HS-27A (cell line): ENCODE measurements at places on chromosomes 5 and 9.

GRCh38 chr9:15416880-15417279 is 5.8 kb upstream of the SNAPC3 start:
- no peak for DNase-seq

DNA sequence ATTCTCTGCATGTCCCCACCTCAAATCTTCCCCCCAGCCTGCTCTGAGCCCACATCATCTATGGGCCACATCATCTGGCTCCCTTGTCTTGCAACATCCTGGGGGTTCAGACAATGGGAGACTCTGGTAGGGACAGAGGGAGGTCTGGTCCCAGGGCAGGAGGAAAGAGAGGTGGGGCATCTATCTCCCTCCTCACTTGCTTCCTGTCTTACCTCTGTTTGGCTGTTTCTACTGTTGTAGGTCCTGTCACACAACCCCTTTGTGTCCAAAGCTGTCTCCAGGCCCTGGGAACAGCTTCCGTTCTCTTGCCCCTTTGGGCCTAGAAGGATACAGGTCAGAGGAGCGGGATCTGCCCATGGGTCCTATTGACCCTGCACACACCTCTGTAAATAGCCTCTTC is 227.2 kb downstream of the NSG2 start:
- no peak for DNase-seq

GRCh38 chr9:38281196-38281595 is 111.3 kb upstream of the ALDH1B1 start:
- no peak for DNase-seq

GRCh38 chr9:93826905-93827544 is 128.1 kb downstream of the BARX1 start:
- DNase-seq = no peak

DNA sequence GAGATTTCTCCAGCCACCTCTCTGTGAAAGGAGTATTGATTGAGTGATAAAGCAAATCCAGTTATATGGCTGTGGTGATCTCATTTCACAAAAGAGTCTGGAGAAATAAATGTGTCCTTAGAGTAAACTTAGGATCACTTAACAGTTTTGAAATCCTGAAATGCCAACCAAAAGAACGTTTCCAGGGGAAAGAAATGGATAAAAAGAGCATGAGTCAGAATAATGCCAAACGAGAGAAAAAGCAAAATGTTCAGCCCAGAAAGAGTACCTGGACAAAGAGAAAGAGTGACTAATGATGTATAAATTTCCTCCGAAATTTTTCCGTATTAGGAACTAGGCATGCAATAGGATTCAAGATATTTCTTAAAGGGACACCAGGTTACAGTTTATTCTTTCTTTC is 463.1 kb upstream of the CDH10 start:
- DNase-seq = no peak

DNA sequence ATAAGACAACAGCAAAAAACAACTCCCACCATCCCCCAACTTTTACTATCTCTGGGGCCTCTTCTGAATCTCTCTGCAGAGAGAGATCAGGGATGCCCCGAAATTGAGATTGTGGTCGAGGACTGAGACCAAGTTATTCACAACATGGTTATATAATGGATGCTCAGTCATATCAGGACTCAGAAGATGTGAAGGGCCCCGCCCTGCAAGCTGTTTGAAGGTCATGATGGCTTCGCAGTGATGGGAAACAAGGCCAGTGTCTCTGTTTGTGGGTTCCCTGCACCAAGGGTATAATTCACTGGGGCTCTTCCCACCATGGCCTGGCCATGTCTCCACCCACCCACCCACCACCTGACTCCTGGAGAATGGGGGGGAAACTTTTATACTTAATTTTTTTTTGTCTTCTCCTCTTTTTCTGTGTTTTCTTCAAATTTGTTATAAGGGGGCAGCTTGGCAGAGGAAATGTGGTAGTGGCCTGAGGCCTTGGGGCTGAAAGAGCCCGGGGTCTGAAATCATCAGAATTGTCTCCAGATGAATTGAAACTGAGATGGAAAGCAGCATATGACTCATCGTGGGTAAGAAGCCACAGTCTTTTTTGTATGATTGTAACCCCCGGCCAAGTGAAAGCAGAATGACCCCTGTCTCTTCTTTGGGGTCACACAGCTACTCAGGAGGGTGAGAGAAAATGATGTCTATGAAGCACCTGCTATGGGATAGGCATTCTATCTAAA is 15.0 kb upstream of the TEX48 start:
- no peak for DNase-seq

GRCh38 chr9:35029852-35030251 is 40.3 kb downstream of the DNAJB5 start:
- no peak for DNase-seq

- DNase-seq = peak; percentile 51
These were observed 111.1 kb upstream of the EQTN start for GRCh38 chr9:27408001-27408400.

- peak; percentile 49 for DNase-seq
These were observed 96.5 kb upstream of the LMX1B start for GRCh38 chr9:126516936-126517832.

GRCh38 chr9:445033-445432 is 230.4 kb downstream of the DOCK8 start:
- no peak for DNase-seq

GRCh38 chr9:91697201-91697600 is 252.8 kb downstream of the ROR2 start:
- DNase-seq = no peak

GRCh38 chr5:141663506-141663905 is 12.3 kb upstream of the FCHSD1 start:
- DNase-seq = no peak

DNA sequence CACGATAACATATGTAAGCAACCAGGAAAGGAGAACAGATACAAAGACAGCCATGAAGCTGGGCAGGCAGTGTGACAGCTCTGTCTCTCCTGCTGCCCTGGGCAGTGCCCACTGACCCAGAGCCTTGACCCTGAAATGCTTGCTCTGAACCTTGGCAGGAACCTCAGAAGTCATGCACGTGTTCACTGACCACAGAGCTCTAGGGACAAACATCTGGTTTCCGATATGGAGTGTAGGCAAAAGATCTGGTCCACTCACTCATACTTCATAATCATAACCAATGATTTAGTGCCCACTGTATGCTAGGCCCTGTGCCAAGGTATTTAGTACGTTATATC is 102.6 kb downstream of the FSTL4 start:
- DNase-seq = no peak

DNA sequence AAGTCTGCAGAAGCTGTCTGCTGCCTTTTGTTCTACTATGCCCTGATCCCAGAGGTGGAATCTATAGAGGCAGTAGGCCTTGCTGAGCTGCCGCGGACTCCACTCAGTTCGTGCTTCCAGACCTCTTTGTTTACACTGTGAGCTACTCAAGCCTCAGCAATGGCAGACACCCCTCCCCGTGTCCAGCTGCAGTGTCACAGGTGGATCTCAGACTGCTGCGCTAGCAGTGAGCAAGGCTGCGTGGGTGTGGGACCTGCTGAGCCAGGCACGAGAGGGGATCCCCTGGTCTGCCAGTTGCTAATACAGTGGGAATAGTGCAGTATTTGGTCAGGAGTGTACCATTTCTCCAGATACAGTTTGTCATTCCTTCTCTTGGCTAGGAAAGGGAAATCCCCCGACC is 99.6 kb downstream of the SLCO4C1 start:
- no peak for DNase-seq

GRCh38 chr5:116032094-116032517 is at the start of gene ARL14EPL:
TSS of gene ARL14EPL (plus strand) at chr5:116032472. CDS start at chr5:116051466, 18,994 bp downstream.
- DNase-seq = peak; percentile 34

GRCh38 chr9:16720386-16720785 is 150.1 kb downstream of the BNC2 start:
- no peak for DNase-seq

DNA sequence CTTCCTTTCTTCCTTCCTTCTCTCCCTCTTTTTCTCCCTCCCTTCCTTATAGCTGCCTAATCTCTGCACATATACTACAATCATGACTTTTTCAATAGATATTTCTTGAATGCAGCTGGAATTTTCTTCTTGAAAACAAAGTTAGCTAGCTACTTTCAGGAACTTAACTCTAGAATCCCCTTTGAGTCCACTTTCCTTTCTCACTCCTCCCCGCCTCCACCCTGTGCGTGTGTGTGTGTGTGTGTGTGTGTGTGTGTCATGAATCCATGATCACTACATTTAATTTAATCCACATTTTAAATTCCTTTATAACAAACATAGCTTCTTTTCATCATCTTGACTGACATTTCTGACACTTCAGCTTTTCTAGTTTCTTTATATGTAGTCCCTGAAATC is 167.5 kb upstream of the KLF9 start:
- DNase-seq = no peak

DNA sequence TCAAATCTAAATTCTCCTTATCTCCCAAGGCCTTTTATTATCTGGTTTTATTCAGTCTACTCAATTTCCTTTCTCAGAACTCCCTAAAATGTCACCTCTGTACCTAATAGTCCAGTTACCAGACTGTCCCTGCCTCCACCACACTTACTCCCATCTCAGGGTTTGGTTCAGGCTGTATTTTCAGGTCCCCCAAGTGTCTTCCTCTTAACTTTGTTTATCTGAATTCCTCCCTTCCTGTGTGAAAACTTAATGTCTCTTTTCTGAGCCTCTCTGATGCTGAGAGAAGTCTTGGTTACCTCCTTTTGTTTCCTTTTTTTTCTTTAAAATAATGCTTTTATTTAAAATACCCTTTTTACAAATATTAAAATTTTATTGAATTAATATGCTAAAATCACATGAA is 133.4 kb downstream of the PAM start:
- DNase-seq = no peak

GRCh38 chr5:156328161-156328560 is 1.2 kb downstream of the SGCD start:
- no peak for DNase-seq

GRCh38 chr9:15725953-15726352 is 173.1 kb downstream of the CCDC171 start:
- no peak for DNase-seq

GRCh38 chr5:51388488-51389287 is 5.4 kb downstream of the ISL1 start:
- DNase-seq = no peak

- DNase-seq = no peak
These were observed 24.2 kb downstream of the RXRA start for GRCh38 chr9:134350416-134350994.

DNA sequence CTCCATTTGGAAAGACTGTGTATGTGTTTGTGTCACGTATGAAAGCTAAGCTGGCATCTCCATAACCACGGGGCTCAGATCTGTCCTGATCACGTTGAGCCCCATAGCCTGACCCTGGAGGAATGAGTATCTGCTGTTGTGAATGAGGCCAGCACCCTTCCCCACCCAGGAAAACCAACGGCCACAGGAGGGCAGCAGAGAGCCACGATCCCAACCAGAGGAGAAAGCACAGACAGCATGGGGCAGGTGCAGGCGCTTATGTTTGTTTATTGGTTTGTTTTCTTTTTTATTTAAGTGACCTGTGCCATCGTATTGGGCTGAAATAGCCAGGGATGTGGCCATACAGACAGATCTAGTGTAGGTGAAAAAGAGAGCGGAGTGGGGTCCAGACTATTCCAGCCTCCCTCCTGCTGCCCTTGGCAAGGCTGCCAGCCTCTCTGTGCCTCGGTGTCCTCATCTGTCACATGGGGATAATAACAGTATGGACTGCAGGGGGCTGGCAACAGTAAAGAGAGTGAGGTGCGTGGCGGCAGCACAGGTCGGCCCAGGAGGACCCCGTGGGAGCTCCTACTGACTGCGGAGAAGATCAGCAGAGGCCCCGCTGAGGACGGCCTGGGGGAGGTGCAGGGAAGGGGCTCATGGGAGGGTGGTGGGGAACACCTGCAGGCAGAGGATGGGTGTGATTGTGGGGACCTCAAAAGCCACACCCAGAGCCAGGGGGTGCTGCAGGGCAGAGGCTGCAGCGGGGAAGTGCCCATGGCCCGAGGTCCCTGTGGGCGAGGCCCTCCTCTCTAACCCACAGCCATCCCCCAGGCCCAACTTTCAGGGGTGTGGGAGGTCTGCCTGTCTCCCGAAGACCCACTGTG is 12.1 kb downstream of the OR2V2 start:
- DNase-seq = no peak

DNA sequence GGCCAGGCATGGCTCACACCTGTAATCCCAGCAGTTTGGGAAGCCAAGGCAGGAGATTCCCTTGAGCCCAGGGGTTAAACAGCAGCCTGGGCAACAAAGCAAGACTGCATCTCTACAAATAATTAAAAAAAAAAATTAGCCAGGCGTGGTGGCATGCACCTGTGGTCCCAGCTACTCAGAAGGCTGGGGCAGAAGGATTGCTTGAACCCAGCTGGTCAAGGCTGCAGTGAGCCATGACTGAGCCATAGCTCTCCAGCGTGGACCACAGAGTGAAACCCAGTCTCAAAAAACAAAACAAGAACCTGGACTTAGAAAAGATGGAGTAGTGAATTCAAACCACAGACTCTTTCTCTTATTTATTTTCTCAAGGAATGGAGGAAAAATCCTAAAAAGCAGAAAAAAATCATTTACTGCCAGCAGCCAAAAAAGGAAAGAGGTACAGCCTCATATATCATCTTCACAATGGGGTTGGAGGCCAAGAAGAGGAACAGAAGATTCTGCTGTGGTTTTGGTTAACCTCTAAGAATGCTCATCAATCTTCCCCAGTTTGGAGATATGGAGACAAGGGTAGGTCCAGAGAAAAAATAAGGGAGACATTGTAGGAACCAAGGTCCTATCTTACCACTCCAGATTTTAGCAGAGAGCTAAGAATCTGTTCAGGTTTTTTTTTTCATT is 40.0 kb upstream of the MYO10 start:
- DNase-seq = no peak

DNA sequence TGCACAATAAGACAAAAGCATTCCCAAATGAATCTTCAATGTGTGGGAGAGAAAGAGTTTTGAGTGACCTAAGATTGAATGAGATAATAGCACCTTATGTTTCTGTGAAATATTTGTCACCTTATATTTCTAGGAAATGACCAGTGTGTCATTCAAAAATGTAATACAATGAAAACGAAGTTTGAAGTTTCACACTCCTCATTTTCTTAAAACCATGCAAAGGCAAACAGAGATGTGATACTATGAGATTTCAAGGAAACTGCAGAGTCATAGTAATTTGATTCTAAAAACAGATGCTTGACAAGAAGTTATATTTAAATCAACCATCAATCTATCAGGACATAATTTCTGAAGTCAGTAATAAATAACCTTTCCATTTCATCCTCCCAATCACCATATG is 13.6 kb upstream of the ABCA1 start:
- DNase-seq = no peak
